ENCODE measurements at places on chromosomes 7 and 10.

DNA sequence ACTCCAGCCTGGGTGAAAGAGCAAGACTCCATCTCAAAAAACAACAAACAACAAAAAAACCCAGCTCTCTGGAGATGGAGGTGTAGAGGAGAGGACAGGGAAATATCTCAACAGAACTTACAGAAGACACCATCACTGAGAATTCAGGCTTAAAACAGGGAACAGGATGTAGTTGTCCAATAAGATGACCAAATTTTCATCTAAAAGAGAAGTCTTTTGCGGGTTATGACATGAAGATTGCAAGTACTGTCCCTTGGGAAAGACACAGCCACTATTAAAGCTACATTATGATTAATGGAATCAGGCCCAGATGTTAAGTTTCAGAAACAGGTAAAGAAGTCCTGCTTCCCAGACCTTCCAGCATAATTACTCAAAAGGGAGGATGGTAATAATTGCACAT, 235.2 kb upstream of the NRP1 start:
- DNase-seq, result no peak

- DNase-seq, result no peak
Observed at GRCh38 chr7:130113887-130114286, 43.6 kb downstream of the KLHDC10 start.

DNA sequence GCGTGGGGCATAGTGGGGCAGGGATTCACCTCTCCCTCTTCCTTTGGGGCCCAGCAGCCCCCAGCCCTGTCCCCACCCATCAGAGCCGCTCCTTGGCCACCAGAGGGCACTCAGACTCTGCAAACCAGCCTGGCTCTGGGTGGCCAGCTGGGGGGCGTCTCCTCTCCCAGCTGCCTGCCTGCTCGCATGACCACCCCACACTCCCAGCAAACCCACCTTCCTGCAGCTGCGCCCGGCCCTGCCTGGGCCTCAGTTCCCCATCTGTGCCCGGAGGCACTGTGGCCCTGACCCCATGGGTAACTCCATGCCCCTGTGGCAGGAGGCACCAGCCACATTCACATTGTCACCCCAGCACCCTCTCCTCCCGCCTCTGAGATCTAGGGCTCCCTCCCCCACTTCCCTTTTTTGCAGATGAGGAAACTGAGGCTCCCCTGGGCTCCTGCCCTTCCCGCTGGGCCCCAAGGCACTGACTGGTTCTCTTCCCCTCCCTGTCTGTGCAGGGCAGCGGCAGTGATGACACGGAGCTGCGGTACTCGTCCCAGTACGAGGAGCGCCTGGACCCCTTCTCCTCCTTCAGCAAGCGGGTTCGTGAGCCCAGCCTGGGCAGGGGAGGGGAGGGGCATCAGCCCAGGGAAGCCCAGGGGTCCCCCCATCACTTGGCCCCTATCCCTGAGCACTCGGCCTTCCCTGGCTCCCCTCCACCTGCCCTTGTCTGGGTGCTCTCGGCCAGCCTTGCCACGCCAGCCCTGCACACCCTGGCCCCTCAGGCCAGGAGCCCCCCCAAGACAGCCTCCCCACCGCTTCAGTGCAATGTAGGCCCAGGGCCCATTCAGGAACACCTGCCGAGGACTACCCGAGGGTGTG, 6.9 kb upstream of the SH2B2 start:
- DNase-seq, result peak; percentile 81

DNA sequence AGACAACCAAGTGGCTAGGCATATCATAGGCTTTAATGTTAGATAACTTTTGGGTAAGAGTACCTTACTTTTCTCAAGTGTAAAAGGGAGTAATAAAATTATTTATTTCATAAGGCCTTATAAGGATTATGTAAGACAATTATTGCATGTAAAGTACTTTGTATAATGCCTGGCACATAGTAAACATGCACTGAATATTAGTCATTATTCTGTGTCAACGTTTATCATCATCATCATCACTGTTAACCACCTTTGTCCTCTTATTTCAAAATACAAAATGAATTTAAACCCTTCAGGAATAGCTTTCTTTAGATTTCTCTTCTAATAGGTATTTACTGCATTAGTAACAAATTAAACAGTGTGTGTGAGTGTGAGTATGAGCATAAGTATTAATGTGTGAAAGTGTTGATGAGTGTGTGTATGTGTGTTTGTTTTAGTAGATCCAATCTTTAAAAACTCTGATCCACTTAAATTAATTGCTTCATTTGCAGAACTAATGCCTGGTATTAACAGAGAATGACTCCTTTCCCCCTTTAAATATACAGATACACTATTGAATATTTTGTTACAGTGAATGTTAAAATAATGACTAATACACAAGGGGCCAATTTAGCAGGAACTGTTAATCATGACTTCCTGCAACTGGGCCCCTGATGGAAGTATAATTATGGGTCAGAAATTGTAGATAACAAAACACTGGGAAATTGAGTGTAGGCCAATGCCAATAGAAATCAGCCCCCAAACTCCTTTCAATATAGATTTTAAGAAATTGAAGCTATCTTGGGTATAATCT, 213.3 kb upstream of the FZD8 start:
- DNase-seq, result no peak

DNA sequence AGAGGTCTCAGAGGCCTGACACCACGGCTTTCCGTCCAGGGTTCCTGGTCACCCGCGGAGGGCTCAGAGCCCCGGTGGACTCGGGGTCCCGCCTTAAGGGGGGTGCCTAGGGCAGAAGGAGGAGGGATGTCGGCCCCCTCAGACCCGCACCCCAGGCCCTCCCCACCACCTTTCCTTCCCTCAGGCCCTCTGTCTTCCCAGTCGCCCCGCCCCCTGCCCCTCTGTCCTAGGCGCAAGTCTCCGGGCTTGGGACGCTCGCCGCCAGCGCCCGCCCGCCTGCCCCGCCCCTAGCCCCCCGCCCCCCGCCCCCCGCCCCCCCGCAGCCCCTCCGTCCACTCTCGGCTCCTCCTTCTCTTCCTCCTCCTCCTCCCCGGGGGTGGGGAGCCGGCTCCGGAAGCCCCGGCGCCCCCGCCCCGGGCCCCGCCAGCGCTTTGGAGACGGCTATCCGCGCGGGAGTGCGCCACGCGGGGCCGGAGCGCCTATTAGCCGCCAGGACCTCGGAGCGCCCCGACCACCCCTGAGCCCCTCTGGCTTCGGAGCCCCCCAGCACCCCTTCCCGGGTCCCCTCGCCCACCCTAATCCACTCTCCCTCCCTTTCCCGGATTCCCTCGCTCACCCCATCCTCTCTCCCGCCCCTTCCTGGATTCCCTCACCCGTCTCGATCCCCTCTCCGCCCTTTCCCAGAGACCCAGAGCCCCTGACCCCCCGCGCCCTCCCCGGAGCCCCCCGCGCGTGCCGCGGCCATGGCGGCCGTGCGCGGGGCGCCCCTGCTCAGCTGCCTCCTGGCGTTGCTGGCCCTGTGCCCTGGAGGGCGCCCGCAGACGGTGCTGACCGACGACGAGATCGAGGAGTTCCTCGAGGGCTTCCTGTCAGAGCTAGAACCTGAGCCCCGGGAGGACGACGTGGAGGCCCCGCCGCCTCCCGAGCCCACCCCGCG, at the start of gene AEBP1:
TSS of gene AEBP1 (plus strand) at position 423 of the 937 bp plus-strand sequence. CDS start at position 744, 321 bp downstream.
- DNase-seq, result peak; percentile 42

DNA sequence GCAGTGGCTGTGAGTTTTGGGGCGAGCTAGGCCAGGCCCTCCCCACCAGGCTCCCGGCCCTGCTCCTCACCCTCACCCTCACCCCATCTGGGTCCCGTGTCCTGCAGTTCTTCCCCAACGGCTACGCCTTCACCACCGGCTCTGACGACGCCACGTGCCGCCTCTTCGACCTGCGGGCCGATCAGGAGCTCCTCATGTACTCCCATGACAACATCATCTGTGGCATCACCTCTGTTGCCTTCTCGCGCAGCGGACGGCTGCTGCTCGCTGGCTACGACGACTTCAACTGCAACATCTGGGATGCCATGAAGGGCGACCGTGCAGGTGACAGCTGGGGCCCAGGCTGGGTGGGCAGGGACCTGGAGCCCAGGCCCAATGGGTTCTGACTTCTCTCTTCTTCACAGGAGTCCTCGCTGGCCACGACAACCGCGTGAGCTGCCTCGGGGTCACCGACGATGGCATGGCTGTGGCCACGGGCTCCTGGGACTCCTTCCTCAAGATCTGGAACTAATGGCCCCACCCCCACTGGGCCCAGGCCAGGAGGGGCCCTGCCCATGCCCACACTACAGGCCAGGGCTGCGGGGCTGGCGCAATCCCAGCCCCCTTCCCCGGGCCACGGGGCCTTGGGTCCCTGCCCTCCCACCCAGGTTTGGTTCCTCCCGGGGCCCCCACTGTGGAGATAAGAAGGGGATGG, 4.9 kb downstream of the GNB2 start:
- no peak for DNase-seq

All from germinal center (tissue), 1 donor.